ENCODE measurements at places on chromosomes 2 and 18. TPM values are rescaled to one million over a fixed set of nuclear protein-coding genes. Genes with fewer than 3 reads are reported as not detected.

DNA sequence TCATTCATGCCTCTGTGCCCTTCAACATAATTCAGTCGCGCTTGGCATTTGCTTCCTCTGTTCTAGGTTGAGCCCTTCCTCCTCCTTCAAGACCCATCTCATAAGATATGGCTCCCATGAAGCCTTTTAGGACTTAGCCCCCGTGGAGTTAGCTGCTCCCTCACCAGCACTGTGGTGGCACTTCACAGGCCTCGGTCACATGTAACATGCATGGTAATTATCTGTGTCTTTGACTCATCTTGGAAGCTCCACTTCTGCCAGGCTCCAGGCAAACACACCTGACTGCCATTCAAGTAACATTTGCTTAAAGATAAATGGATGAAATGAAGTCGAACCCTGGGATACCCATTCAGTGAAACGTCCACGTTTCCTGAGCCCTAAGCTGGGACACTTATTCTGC, 484.7 kb downstream of the EIPR1 start:
- no peaks in the 10 kb centered on the region for H3K4me1 ChIP-seq
- no peak overlapping the region for H3K4me3 ChIP-seq
- no peaks in the 10 kb centered on the region for H3K36me3 ChIP-seq

DNA sequence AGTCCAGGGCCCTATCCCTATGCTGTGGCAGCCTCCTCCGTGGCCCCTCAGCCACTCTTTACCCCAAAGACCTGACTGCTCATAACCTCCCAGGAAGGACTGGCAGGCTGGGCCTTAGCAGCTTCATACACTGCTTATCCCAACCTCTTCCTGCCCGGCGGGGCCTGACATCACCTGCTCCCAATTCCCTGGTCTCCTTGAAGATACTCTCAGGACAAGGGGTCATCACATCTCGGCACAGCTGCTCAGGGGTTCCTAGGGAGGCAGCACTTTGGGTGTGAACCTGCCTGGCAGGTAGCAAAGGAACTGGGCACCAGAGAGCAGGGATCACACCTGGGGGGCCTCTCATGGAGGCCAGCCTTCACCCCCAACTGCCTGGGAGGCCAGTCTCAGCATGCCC, 68.5 kb downstream of the PLB1 start:
- no peak overlapping the region for H3K4me3 ChIP-seq
- H3K27me3 ChIP-seq: no peaks in the 10 kb centered on the region
- H3K36me3 ChIP-seq: no peaks in the 10 kb centered on the region
- DNase-seq: no peak
- no peaks in the 10 kb centered on the region for H3K4me1 ChIP-seq
- H3K27ac ChIP-seq: no peak overlapping the region

GRCh38 chr2:118747637-118748036, 99.8 kb downstream of the EN1 start:
- no peak overlapping the region for H3K27ac ChIP-seq
- no peak for DNase-seq
- no peak overlapping the region for H3K4me3 ChIP-seq
- no peaks in the 10 kb centered on the region for H3K36me3 ChIP-seq
- H3K27me3 ChIP-seq: no peaks in the 10 kb centered on the region

DNA sequence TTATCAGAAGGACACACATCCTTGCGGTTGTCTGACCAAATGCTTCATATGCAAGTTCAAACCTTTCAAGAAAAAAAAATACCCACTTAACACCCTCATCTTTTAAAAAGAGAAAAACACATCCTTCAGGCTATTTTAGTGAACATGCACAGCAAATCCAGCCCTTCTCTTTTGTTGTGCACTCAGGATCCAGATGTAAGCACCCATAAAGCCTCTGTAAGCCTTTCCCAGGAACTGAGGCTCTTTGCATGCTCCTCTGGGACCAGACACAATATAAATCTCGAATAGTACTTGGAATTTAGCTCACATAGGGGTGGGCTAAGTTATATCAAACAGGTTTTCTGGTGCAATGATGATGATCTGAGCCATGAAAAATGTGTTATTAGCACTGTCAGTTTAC, 308.8 kb upstream of the FAM98A start:
- no peak overlapping the region for H3K27ac ChIP-seq
- no peaks in the 10 kb centered on the region for H3K27me3 ChIP-seq
- H3K4me3 ChIP-seq: no peak overlapping the region
- no peaks in the 10 kb centered on the region for H3K36me3 ChIP-seq

GRCh38 chr18:49723648-49724180, 89.6 kb downstream of the ACAA2 start:
- H3K36me3 ChIP-seq: no peaks in the 10 kb centered on the region
- peak; percentile 64 for DNase-seq
- H3K4me3 ChIP-seq: no peak overlapping the region
- H3K4me1 ChIP-seq: peaks cover 12% of the 10 kb centered on the region
- H3K27ac ChIP-seq: peak overlapping the region; percentile 74
- H3K27me3 ChIP-seq: no peaks in the 10 kb centered on the region

GRCh38 chr2:85779641-85780315, 26.0 kb downstream of the ATOH8 start:
- no peak for DNase-seq
- no peaks in the 10 kb centered on the region for H3K36me3 ChIP-seq
- no peaks in the 10 kb centered on the region for H3K27me3 ChIP-seq
- no peaks in the 10 kb centered on the region for H3K4me1 ChIP-seq
- H3K27ac ChIP-seq: no peak overlapping the region

DNA sequence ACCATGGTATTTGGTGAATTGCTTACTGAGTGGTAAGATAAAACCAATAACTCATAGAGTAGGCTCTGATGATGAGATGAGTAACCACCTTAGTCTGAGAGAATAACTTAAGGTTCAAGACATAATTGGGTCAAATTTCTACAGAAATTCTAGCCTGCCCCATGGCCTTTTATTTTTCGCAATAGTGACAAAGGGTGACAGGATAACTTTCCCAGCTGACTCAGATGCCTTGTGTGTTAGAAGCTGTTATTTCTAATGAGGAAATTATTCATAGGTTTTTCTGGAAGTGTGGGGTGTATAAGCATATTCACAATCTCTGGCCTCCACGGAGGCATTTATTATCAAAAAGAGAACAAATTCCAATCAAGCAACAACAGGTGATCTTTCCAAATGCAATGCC, 159.0 kb downstream of the NUP35 start:
- H3K4me1 ChIP-seq: no peaks in the 10 kb centered on the region
- H3K4me3 ChIP-seq: no peak overlapping the region
- no peaks in the 10 kb centered on the region for H3K27me3 ChIP-seq
- no peak for DNase-seq
- no peaks in the 10 kb centered on the region for H3K36me3 ChIP-seq
- no peak overlapping the region for H3K27ac ChIP-seq

DNA sequence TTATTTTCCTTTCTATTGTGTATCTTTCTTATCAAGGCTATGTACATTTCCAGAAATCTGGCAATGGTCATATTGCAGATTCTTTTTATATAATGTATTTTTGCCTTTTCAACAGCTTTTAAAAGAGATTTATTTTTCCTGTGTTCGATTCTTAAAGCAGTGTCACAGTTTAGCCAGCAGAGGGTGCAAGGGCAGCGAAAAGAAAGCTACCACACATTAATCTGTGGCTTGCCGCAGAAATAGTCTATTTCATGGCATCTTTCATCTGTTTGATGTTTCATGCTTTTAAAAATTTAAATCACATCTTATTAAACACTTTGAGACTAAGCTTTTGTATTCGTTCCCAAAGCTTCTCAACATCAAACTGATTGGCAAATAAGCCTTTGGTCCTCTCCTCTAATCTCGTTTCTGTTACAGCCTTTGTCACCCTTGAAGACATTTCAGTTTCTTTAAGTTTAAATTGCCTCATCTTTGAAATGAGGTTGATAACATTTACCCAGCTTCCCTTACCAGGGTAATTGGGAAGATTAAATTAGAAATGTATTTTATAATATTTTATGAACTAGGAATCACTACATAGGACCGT, 73.3 kb downstream of the PIK3C3 start:
- H3K27ac ChIP-seq: no peak overlapping the region
- peak; percentile 21 for DNase-seq
- no peaks in the 10 kb centered on the region for H3K27me3 ChIP-seq
- H3K4me1 ChIP-seq: no peaks in the 10 kb centered on the region
- H3K36me3 ChIP-seq: no peaks in the 10 kb centered on the region

DNA sequence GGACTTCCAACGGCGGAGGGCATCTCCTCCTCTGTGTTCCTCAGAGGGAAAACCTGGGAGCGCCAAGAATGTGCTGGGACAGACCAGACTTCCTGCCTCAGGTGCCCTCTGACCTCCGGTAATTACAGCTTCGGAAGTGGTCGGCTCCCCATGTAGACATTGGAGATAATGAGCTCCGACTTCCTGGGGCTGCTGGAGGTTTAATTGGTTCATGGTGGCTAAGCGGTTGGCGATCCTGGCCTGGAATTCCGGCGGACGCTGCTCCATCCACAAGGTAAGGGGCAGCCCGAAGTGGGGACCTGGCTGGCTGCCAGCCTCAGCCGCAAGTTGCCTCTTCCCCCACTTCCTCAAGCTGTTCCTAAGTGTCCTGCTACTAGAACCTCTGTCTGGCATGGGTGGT, 83.2 kb upstream of the EPC2 start:
- no peaks in the 10 kb centered on the region for H3K4me1 ChIP-seq
- no peak for DNase-seq
- no peak overlapping the region for H3K27ac ChIP-seq
- no peaks in the 10 kb centered on the region for H3K36me3 ChIP-seq

DNA sequence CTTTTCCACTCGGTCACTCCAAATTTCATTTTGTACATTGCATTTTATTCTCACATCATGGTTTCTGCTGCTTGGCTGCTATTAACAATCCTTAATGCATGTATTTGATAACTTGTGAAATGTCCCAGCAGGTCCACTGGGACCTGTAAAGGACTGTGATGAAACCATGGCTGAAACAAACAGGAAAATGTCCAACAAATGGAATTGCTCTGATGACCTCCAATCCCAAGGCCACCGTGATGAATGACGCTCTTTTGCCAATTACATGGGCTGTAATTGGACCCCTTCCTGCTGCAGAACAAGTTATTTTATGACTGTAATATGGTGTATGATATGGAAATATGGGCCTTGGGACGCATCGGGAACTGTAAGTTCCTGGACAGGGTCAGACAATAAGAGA, 224.2 kb upstream of the CXCR4 start:
- H3K27ac ChIP-seq: no peak overlapping the region
- H3K27me3 ChIP-seq: no peaks in the 10 kb centered on the region
- no peak overlapping the region for H3K4me3 ChIP-seq
- no peak for DNase-seq

DNA sequence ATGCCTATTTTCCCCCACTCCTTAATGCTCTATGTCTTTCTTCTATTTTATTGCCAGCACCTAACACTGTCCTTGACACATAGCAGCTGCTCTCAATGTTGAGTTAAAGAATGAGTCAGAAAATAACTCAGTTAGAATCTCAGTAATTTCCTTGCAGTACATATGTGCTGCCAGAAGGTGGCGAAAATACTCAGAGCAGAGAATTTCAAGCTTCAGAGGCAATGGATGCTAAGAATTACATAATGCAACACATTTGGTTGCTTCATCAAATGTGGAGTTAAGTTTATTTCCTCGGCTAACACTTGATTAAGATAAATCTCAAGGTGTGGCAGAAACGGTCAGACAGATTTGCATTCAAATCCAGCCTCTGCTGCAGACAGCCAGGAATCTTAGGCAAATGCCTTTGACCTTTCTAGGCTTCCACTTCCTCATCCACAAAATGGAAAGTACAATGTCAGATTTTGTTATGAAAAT, 105.6 kb downstream of the VSNL1 start:
- H3K27me3 ChIP-seq: no peaks in the 10 kb centered on the region
- peak overlapping the region; percentile 53 for H3K27ac ChIP-seq
- peak; percentile 87 for DNase-seq
- no peaks in the 10 kb centered on the region for H3K36me3 ChIP-seq
- H3K4me1 ChIP-seq: peaks cover 11% of the 10 kb centered on the region
- no peak overlapping the region for H3K4me3 ChIP-seq

GRCh38 chr18:80223581-80224148, 23.6 kb downstream of the PARD6G start:
- H3K36me3 ChIP-seq: no peaks in the 10 kb centered on the region
- H3K4me3 ChIP-seq: no peak overlapping the region
- H3K4me1 ChIP-seq: no peaks in the 10 kb centered on the region
- no peaks in the 10 kb centered on the region for H3K27me3 ChIP-seq
- no peak for DNase-seq

GRCh38 chr2:117967977-117968718, 45.7 kb downstream of the CCDC93 start:
- DNase-seq: no peak
- H3K27me3 ChIP-seq: no peaks in the 10 kb centered on the region
- no peaks in the 10 kb centered on the region for H3K4me1 ChIP-seq
- H3K4me3 ChIP-seq: no peak overlapping the region

DNA sequence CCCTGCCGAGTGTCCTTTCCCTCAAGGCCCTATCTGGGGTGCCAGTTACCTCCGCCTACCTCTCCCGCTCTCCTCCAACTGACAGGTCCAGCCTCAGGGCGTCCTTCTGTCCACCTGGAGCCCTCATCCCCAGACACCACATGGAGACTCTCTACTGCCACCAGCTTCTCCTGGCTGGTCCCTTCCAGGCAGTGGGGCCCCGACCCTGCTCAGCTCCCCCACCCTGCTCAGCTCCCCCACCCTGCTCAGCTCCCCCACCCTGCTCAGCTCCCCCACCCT, 74.0 kb upstream of the ODC1 start:
- H3K27me3 ChIP-seq: no peaks in the 10 kb centered on the region
- no peak overlapping the region for H3K4me3 ChIP-seq
- DNase-seq: no peak
- H3K36me3 ChIP-seq: no peaks in the 10 kb centered on the region
- H3K4me1 ChIP-seq: no peaks in the 10 kb centered on the region
- H3K27ac ChIP-seq: no peak overlapping the region

GRCh38 chr2:230762317-230762896, 49.8 kb downstream of the CAB39 start:
- H3K27me3 ChIP-seq: no peaks in the 10 kb centered on the region
- DNase-seq: no peak
- no peak overlapping the region for H3K4me3 ChIP-seq
- peaks cover 5% of the 10 kb centered on the region for H3K4me1 ChIP-seq
- H3K36me3 ChIP-seq: no peaks in the 10 kb centered on the region

- H3K4me3 ChIP-seq: no peak overlapping the region
- peak; percentile 78 for DNase-seq
- no peak overlapping the region for H3K27ac ChIP-seq
- no peaks in the 10 kb centered on the region for H3K27me3 ChIP-seq
Observed at GRCh38 chr2:114550895-114551793, 108.7 kb downstream of the DPP10 start.

UCN gene
- total RNA-seq: 1.0 TPM

SPTBN1 gene
- 325 TPM for total RNA-seq

NEU2 gene
- not detected for total RNA-seq

KCTD1 gene
- total RNA-seq: 13.6 TPM

TLX2 gene
- 0.12 TPM for total RNA-seq

MAP3K19 gene
- total RNA-seq: not detected

SPDYA gene
- 0.42 TPM for total RNA-seq

LIPT1 gene
- total RNA-seq: 6.3 TPM

FABP1 gene
- total RNA-seq: 2,582 TPM

OST4 gene
- total RNA-seq: 272 TPM

RAB10 gene
- total RNA-seq: 195 TPM

SCYGR4 gene
- not detected for total RNA-seq

PARD6G gene
- total RNA-seq: 1.0 TPM
